ENCODE measurements at places on chromosomes 6 and 20.

DNA sequence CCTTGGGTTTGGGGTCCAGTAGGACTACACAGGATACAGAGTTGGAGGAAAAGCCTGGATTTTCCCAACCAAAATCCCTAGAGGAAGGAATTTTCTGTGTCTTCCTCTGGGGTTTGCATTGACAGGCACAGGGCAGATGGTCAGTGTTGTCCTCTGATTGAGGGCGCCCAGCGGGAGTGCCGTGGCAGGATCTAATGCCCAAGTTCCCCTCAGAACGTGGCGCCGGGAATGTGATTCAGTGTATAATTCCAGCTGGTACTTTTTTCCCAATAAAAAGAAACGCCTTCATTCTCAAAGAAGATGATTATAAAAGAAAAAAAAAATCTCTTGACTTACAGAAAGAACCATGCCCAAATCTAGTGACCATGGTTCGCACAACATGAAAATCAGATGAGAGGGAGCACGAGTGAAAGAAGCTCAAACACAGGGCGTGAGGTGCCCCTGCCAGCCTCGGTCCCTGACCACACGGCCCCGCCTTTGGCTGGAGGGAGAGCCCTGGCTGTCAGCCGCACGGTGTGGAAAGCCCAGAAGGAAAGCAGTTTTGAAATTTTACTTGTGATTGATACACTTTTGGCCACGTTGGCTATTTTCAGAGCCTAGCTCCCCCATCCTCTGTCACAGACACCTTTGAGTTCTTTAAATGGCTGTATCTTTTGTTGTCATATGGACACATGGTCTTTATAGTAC, 31.6 kb downstream of the VEGFA start:
- DNase-seq: no peak

DNA sequence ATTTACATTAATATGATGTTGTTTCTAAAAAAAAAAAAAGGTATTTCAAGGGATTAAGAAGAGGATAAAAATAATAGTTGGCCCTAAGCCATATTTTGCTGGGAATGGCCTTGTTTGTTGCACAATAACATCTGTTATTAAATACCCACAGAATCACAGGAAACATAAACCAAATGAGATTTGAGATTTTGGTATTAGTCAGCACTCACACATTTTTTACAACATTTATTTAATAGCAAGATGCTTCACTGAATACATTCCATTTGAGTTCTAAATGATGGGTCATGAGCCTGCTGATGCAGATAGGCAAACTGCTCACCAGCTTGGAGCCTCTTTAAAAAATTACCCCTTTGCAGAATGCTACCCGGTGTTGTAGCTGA, 92.9 kb upstream of the ENPP5 start:
- peak; percentile 77 for DNase-seq

- DNase-seq: peak; percentile 38
Observed at GRCh38 chr6:25122001-25122400, 157.2 kb upstream of the CARMIL1 start.

DNA sequence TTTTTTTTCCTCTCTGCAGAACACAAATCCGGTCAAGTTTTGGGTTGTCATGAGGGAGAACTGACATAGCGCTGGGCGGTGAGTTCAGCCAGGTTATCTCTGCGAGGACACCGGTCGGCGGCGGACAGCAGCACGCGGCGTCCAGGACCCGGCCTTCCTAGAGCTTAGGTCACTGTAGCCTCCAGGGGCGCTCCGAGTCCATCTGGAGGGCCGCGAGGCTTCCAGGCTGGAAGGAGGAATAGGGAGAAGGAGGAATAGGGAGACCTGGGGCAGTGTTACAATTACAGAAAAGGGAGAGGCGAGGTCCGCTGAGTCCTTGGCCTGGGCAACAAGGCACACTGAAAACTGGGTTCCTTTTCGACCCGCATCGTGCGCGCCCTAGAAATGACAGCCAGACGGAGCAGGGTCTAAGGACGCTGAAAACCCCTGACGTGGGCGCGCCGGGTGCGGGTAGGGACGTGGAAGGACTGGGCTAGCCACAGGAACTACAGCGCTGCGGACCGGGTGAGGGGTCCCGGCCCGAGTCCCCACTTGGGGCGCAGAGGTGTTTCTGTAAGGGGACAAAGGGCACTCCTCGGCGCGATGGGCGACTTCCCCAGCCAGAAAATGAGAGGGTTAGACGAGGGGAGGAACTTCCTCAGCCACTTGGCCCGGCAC, 536 bp upstream of the FNDC1 start:
- DNase-seq: no peak

DNA sequence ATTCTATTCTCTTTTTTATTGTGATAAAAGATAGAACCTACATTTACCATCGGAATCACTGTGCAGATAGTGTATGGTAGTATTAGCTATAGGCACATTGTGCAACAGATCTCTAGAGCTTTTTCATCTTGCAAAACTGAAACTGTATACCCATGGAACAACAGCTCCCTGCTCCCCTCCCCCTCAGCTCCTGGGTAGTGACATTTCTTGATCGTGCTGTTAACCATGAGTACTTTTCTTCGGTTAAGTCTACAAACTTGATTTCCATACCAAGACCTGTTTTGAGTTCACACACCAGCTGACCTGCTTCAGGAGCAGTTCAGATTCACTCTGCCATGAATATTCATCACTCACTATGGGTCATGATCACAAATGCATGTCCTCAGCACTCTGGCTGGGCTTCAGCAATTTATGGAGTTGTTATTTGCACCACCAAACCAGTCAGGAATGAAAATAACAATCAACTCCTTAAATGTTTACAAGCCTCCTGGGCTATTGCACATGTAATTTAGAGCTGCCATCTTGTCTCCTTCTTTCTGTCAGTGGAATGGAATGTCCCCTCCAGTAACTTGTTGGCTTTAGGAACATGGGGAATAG, 32.8 kb downstream of the PRDM1 start:
- DNase-seq: no peak

GRCh38 chr20:33604084-33604990, 57.8 kb upstream of the C20orf144 start:
- no peak for DNase-seq

DNA sequence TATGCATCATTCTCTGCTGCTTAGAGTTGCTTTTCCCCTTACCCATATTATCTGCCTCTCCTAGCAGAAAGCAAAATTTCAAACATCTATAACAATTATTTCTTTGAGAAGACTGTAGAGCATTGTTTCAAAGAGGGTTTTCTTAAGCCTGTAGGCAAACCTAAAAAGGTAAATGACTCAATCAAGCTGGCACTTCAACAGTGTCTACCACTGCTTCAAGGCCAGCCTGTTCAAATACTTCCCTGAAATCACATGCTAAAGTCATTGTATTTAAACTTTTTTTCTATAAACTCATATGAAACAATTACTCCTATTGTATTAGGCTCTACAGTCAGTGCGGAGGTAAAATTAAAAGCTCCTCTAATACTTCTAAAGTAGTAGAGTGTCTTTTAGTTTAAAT, 87.1 kb downstream of the OGFRL1 start:
- no peak for DNase-seq

GRCh38 chr6:140850438-140850837, 1282.3 kb upstream of the GJE1 start:
- DNase-seq: peak; percentile 76

GRCh38 chr6:112787371-112787770, 440.2 kb downstream of the RFPL4B start:
- DNase-seq: no peak

- DNase-seq: no peak
Observed at GRCh38 chr6:119348096-119348747, 1.3 kb downstream of the MAN1A1 start.

- DNase-seq: no peak
Observed at GRCh38 chr6:85402071-85402470, 47.8 kb upstream of the NT5E start.

- DNase-seq: peak; percentile 73
Observed at GRCh38 chr6:148868314-148868713, 121.5 kb downstream of the UST start.

GRCh38 chr20:63152322-63153253, 63.3 kb downstream of the YTHDF1 start:
- DNase-seq: no peak

GRCh38 chr20:48695255-48695654, 132.5 kb downstream of the PREX1 start:
- no peak for DNase-seq

DNA sequence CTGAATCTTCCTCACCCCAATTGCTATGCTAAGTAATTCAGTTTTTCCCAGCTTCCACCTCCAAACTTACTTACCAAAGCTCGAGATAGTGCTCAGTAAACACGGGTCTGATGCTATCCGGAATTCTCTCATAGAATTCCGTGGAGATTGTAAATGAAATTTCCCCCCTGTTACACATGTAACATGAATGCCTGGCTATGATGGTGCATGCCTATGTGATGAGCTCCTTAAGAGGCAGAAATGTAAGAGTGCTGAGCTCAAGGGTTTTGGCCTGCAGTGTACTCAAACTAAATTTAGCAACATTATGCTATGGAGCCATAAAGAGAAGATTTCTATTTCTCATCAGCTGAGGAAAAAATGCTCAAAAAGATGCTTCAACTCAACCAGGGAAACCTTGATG, 133.4 kb upstream of the FUT9 start:
- DNase-seq: no peak

GRCh38 chr6:158797331-158798310, 21.5 kb downstream of the EZR start:
- peak; percentile 82 for DNase-seq

GRCh38 chr6:42049116-42049809, 1.1 kb upstream of the TAF8 start:
- DNase-seq: no peak

GRCh38 chr6:125637207-125637606, 112.2 kb upstream of the HEY2 start:
- DNase-seq: no peak
